CD4-positive, alpha-beta T cell (primary cell): ENCODE measurements at places on chromosomes 3 and 15. TPM values are rescaled to one million over a fixed set of nuclear protein-coding genes. Genes with fewer than 3 reads are reported as not detected.

- H3K27ac ChIP-seq, result no peak overlapping the region
- H3K4me3 ChIP-seq, result no peak overlapping the region
- DNase-seq, result no peak
- H3K4me1 ChIP-seq, result no peaks in the 10 kb centered on the region
These were observed 364.0 kb downstream of the ZIC1 start for GRCh38 chr3:147773116-147773630.

GRCh38 chr15:94231723-94232468 is 535 bp downstream of the MCTP2 start:
- no peaks in the 10 kb centered on the region for H3K27me3 ChIP-seq
- no peak overlapping the region for H3K27ac ChIP-seq
- no peaks in the 10 kb centered on the region for H3K36me3 ChIP-seq
- H3K4me1 ChIP-seq, result peaks cover 27% of the 10 kb centered on the region

- H3K36me3 ChIP-seq, result no peaks in the 10 kb centered on the region
- H3K4me3 ChIP-seq, result no peak overlapping the region
- peaks cover 31% of the 10 kb centered on the region for H3K4me1 ChIP-seq
- H3K27ac ChIP-seq, result no peak overlapping the region
- no peaks in the 10 kb centered on the region for H3K27me3 ChIP-seq
These were observed 138.4 kb downstream of the IGF1R start for GRCh38 chr15:98786717-98787116.

DNA sequence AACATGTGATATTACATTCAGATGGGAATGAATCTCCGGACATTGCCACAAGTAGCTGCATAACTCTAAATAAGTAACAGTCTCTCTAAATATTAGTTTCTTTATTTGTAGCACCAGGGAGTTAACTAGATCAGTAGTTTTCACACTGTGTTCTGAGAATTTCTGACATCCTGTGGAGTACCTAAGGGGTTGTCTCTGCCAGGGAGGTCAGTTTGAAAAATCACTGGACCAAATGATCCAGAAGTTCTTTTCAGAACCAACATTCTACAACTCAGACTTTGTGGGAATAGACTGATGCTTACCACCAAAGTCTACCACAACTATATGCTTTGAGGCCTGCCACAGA is 9.0 kb upstream of the ILDR1 start:
- no peaks in the 10 kb centered on the region for H3K36me3 ChIP-seq
- DNase-seq, result no peak
- H3K4me3 ChIP-seq, result no peak overlapping the region
- H3K27me3 ChIP-seq, result no peaks in the 10 kb centered on the region

GRCh38 chr3:2568156-2568555 is 469.5 kb downstream of the CNTN4 start:
- H3K27ac ChIP-seq, result no peak overlapping the region
- no peak for DNase-seq
- no peaks in the 10 kb centered on the region for H3K27me3 ChIP-seq
- H3K4me1 ChIP-seq, result no peaks in the 10 kb centered on the region
- no peak overlapping the region for H3K4me3 ChIP-seq

- no peak overlapping the region for H3K27ac ChIP-seq
- no peaks in the 10 kb centered on the region for H3K4me1 ChIP-seq
- H3K27me3 ChIP-seq, result no peaks in the 10 kb centered on the region
These were observed 74.4 kb downstream of the THRB start for GRCh38 chr3:24420224-24420623.

GRCh38 chr3:175091426-175092114 is 232.4 kb downstream of the NAALADL2 start:
- H3K36me3 ChIP-seq, result no peaks in the 10 kb centered on the region
- H3K4me1 ChIP-seq, result no peaks in the 10 kb centered on the region
- no peak overlapping the region for H3K4me3 ChIP-seq
- no peak for DNase-seq

DNA sequence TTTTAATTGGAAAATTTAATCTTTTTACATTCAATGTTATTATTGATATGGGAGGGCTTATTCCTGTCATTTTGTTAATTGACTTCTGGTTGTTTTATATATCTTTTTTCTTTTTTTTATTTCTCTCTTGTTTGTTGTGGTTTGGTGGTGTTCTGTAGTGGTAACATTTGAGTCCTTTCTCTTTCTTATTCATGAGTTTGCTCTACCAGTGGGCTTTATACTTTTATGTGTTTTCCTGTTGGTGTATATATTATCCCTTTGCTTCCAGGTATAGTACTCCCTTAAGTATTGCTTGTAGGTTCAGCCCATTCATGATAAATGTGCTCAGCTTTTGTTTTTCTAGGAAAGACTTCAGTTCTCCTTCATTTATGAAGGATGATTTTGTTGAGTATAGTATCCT is 57.6 kb downstream of the GALK2 start:
- peaks cover 8% of the 10 kb centered on the region for H3K36me3 ChIP-seq
- no peak overlapping the region for H3K4me3 ChIP-seq
- H3K27me3 ChIP-seq, result no peaks in the 10 kb centered on the region
- no peak for DNase-seq

- peaks cover 19% of the 10 kb centered on the region for H3K4me1 ChIP-seq
- no peaks in the 10 kb centered on the region for H3K36me3 ChIP-seq
- no peak overlapping the region for H3K4me3 ChIP-seq
- H3K27me3 ChIP-seq, result peaks cover 12% of the 10 kb centered on the region
- H3K27ac ChIP-seq, result no peak overlapping the region
- DNase-seq, result no peak
These were observed 320.6 kb downstream of the UACA start for GRCh38 chr15:70442616-70443321.

DNA sequence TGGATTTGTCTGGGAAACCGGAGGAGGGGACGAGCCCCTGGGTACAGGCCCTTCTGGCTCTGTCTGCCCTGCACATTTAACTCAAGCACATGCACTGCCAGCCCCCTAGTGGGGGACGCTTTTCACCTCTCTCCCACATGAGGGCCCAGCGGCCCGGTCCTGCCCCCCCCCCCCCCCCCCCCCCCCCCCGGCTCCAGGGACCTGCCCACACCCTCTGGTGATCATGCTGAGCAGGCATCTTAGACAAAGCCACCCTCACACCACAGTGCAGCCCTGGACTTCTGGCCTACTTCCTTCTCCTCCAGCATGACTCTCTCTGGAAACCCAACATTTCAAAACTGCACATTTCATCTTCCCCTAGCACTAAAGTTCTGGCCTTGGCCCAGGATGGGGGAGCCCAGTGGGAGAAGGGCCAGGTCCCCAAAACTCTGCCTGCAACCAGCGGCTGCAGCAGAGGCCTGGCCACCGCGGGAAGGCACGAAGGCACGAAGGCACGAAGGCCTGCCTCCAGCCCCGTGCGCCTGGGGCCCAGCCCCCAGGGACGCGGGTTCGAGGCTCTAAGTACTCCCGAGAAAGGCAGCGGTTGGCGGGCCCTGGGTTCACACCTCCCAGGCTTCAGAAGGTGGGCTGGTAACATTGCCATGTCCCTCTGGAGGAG is 14.1 kb downstream of the KLF15 start:
- no peaks in the 10 kb centered on the region for H3K4me1 ChIP-seq
- DNase-seq, result no peak
- no peak overlapping the region for H3K27ac ChIP-seq
- no peaks in the 10 kb centered on the region for H3K27me3 ChIP-seq

DNA sequence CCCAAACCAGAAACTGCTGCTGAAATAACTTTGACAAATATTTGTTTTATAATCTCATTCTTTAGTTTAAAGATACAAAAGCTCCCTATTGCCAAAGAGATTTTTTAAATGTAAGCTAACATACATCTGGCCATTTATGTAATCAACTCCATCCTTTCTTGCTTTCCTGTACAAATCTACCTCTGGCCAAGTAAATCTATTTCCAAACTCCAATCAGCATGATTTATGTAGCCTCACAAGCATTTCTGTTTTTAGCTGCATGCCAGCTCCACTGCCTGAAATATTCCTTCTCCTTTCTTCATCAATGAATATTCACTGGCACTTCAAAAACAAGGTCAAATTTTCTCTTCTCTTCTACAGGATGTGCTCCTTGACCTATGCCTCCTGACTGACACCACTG is 80.0 kb downstream of the SHOX2 start:
- DNase-seq, result no peak
- no peaks in the 10 kb centered on the region for H3K4me1 ChIP-seq
- H3K36me3 ChIP-seq, result no peaks in the 10 kb centered on the region
- no peak overlapping the region for H3K27ac ChIP-seq

GRCh38 chr3:181486141-181486885 is 225.4 kb upstream of the SOX2 start:
- no peak for DNase-seq
- H3K4me1 ChIP-seq, result no peaks in the 10 kb centered on the region
- no peaks in the 10 kb centered on the region for H3K27me3 ChIP-seq
- H3K4me3 ChIP-seq, result no peak overlapping the region
- no peak overlapping the region for H3K27ac ChIP-seq

DNA sequence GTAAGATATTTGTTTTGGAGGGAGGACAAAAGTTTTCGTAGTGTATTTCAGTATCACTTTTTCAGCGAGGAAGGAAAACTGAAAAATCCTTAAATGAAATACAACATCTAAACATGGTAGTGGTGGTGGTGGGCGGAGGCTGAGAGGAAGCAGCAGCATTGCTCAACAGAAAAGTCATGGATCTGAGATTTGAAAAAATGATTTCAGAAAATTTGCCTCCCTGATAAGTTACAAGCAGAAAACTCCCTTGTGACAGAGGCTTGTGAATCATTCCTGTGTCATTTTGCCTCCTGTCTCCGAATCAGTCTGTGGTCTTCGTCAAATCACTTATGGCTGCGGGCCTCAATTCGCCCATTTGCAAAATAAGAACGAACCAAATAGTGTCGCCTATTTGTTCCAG is 965 bp upstream of the CRBN start:
- no peak for DNase-seq
- H3K4me1 ChIP-seq, result peaks cover 31% of the 10 kb centered on the region
- no peak overlapping the region for H3K27ac ChIP-seq
- H3K4me3 ChIP-seq, result no peak overlapping the region
- no peaks in the 10 kb centered on the region for H3K27me3 ChIP-seq
- H3K36me3 ChIP-seq, result peaks cover 7% of the 10 kb centered on the region

GRCh38 chr15:84784262-84784661 is 32.9 kb upstream of the ALPK3 start:
- H3K27me3 ChIP-seq, result no peaks in the 10 kb centered on the region
- H3K36me3 ChIP-seq, result peaks cover 55% of the 10 kb centered on the region
- no peak overlapping the region for H3K4me3 ChIP-seq
- H3K27ac ChIP-seq, result no peak overlapping the region
- peaks cover 5% of the 10 kb centered on the region for H3K4me1 ChIP-seq
- no peak for DNase-seq

GRCh38 chr15:95494971-95495541 is 835.4 kb upstream of the NR2F2 start:
- no peak overlapping the region for H3K4me3 ChIP-seq
- H3K36me3 ChIP-seq, result no peaks in the 10 kb centered on the region
- no peak for DNase-seq
- H3K4me1 ChIP-seq, result no peaks in the 10 kb centered on the region
- no peak overlapping the region for H3K27ac ChIP-seq

- H3K27ac ChIP-seq, result no peak overlapping the region
- no peaks in the 10 kb centered on the region for H3K4me1 ChIP-seq
- H3K4me3 ChIP-seq, result no peak overlapping the region
- no peak for DNase-seq
- H3K36me3 ChIP-seq, result no peaks in the 10 kb centered on the region
- no peaks in the 10 kb centered on the region for H3K27me3 ChIP-seq
These were observed 150.3 kb upstream of the ARHGEF26 start for GRCh38 chr3:153970741-153971347.

GRCh38 chr15:50098545-50098944 is 20.5 kb downstream of the ATP8B4 start:
- no peaks in the 10 kb centered on the region for H3K4me1 ChIP-seq
- no peak overlapping the region for H3K4me3 ChIP-seq
- H3K36me3 ChIP-seq, result no peaks in the 10 kb centered on the region
- no peak for DNase-seq
- H3K27me3 ChIP-seq, result no peaks in the 10 kb centered on the region

GRCh38 chr3:177150970-177151627 is 46.2 kb downstream of the TBL1XR1 start:
- H3K27ac ChIP-seq, result no peak overlapping the region
- H3K4me1 ChIP-seq, result peaks cover 39% of the 10 kb centered on the region
- no peaks in the 10 kb centered on the region for H3K36me3 ChIP-seq
- DNase-seq, result no peak
- no peak overlapping the region for H3K4me3 ChIP-seq

DNA sequence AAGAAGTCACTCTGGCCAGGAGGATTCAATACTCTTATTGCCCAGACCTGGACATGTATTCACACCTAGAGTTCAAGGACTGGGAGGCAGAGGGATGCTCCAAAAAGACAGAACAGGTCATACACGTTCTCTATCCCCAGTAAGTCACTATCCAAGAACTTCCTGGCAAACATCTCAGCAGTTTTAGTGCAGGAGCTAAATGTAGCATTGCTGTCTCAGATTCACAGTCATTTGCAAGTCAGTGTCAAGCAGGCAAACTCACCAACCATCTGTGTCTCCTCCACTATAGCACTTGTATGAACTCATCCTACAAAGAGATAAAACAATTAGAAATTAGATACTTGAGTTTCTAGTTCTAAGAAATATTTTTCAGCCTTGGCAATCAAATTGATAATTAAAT is 38.4 kb downstream of the ABHD17C start:
- no peaks in the 10 kb centered on the region for H3K36me3 ChIP-seq
- H3K27me3 ChIP-seq, result no peaks in the 10 kb centered on the region
- no peak overlapping the region for H3K4me3 ChIP-seq
- no peak for DNase-seq
- H3K4me1 ChIP-seq, result no peaks in the 10 kb centered on the region
- H3K27ac ChIP-seq, result no peak overlapping the region

- DNase-seq, result no peak
- no peaks in the 10 kb centered on the region for H3K36me3 ChIP-seq
- no peaks in the 10 kb centered on the region for H3K27me3 ChIP-seq
These were observed 10.5 kb upstream of the GADL1 start for GRCh38 chr3:30904996-30905395.

GRCh38 chr3:22907796-22908195 is 295.3 kb upstream of the UBE2E2 start:
- no peaks in the 10 kb centered on the region for H3K4me1 ChIP-seq
- no peak overlapping the region for H3K4me3 ChIP-seq
- no peak for DNase-seq

TF gene
- total RNA-seq, result 0.30 TPM

TIMP4 gene
- total RNA-seq, result not detected

IL17RB gene
- total RNA-seq, result 0.36 TPM

GHRL gene
- total RNA-seq, result 3.2 TPM

PLSCR2 gene
- not detected for total RNA-seq

BCHE gene
- not detected for total RNA-seq

IP6K1 gene
- 36.0 TPM for total RNA-seq

ANKRD63 gene
- not detected for total RNA-seq

KBTBD13 gene
- total RNA-seq, result not detected

ERC2 gene
- total RNA-seq, result not detected

CEMIP gene
- total RNA-seq, result not detected

PLXND1 gene
- 61.7 TPM for total RNA-seq

HGD gene
- 2.0 TPM for total RNA-seq
